Endothelial cell (in vitro differentiated cells): ENCODE measurements at places on chromosomes 12 and 14.

GRCh38 chr14:105204206-105204930, 23.3 kb upstream of the NUDT14 start:
- DNase-seq: no peak

DNA sequence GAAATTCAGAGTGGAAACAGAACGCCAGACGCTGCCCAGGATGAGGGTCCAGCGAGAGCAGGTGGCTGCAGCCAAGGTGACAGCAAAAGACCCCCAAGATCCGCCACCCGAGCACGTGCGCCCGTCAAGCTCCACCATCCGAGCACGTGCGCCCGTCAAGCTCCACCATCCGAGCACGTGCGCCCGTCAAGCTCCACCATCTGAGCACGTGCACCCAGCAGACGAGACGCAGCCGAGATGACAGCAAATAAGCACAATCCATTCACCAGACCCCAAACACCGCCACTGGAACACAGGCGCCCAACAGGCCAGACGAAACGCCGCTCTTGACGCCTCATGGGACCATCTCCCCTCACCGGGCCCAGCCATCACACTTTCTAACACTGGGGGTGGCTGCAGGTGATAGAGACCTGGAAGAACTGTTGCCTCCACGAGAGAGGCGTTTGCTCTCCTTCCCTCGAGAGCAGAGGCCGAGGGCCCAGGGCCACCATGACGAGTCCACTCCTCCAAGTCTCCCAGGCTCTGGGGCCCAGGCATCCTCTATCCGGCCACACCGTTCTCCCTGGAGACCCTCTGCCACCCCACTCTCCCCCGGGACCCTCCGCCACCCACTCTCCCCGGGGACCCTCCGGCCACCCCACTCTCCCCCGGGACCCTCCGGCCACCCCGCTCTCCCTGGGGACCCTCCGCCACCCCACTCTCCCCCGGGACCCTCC, 62.1 kb upstream of the GALNT9 start:
- no peak for DNase-seq

GRCh38 chr14:32405856-32406255, 76.8 kb downstream of the AKAP6 start:
- no peak for DNase-seq

- DNase-seq: no peak
These were observed 759.7 kb downstream of the GALC start for GRCh38 chr14:87233266-87233665.

DNA sequence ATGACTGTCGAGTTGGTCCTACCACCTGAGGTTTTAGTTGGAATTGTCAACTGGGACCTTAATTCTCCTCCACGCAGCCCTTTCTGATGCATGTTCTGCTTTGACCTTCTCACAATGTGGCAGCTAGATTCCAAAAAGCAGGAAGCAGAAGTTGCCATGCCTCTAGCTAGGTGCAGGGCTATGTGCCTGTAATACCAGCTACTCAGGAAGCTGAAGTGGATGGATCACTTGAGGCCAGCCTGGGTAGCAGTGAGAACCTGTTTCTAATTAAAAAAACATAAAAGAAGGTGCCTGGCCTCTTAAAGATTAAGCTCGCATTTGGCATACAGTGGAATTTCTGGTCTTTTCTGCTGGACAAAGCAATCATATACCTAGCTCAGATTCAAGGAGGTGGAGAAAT, 77.1 kb downstream of the FGD4 start:
- no peak for DNase-seq
